Activated naive CD8-positive, alpha-beta T cell treated with anti-CD3 and anti-CD28 coated beads, Interleukin-2, amount 50 U/mL, for 16 hours (primary cell): ENCODE measurements at places on chromosomes 1 and 21.

DNA sequence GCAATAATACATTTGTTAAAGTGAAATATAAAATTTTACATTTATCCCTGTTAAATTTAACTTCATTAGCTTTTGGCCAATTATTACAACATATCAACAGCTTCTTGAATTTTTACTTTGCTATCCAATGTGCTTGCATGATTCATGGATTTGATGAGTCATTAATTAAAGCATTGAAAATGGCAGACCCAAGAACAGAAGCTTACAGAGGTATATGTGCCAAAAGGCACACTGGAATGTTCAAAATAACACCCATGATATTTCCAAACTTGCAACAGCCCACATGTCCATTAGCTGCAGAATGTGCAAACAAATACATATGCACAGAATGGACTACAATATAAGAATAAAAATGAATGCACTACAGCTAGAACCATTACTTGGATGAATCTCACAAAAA lies 76.4 kb upstream of the MAN1A2 start:
- DNase-seq: no peak

- DNase-seq: no peak
These were observed 983 bp downstream of the PADI2 start for GRCh38 chr1:17118268-17118667.

DNA sequence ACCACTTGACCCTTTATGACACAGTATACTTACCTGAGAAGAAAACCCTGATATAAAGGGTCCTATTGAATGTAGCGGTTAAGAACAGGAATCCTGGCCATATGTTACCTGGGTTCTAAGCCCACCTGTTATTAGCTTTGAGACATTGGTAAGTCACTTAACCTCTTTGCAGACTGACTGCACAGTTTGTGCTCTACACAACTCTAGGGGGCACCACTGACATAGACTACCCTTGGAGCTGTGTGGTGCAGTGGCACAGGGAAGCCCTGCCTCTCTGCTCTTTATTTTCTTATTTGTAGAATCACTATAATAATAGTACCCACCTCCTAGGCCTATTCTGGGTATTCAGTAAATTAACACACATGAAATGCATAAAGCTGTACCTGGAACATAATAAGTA lies 165.6 kb downstream of the C1orf94 start:
- DNase-seq: no peak

GRCh38 chr1:149962039-149962647 lies 25.5 kb upstream of the MTMR11 start:
- DNase-seq: no peak

DNA sequence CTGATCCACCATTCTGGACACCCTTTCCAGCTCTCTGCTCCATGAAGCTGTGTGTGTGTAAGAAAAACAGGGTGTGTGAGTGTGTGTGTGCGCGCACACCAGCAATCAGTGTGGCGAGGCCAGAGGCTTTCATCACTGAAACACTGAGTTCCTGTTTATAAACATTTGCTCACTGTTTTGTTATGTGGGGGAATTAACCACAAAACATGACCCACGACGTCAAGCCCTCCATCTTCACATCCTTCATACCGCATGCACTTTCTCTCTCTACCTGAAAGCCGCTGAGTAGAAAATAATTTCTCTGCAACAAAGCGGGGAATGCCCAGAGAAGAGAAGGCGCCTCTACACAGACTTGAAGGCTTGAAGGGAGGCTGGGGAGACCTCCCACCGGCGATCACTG lies 148.9 kb upstream of the IRF2BP2 start:
- DNase-seq: no peak

DNA sequence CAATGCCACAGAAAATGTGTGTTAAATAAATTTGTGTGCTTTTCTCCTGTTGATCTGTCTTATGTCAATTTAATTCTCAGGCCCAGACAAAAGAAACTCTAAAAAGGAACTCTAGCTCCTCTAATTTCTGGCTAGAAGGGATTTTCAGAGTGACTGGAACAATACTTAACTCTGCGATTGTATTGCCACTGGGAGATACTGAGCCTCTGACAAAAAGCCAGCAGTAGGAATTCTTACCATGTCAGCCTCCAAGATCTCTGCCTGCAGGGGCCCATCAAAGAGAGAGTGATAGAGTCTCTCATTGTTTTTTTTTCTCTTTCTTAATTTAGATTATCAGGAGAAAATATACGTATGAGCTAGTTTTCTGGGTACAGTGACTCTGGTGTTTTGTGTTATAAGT lies 1165.7 kb downstream of the BRINP3 start:
- no peak for DNase-seq

DNA sequence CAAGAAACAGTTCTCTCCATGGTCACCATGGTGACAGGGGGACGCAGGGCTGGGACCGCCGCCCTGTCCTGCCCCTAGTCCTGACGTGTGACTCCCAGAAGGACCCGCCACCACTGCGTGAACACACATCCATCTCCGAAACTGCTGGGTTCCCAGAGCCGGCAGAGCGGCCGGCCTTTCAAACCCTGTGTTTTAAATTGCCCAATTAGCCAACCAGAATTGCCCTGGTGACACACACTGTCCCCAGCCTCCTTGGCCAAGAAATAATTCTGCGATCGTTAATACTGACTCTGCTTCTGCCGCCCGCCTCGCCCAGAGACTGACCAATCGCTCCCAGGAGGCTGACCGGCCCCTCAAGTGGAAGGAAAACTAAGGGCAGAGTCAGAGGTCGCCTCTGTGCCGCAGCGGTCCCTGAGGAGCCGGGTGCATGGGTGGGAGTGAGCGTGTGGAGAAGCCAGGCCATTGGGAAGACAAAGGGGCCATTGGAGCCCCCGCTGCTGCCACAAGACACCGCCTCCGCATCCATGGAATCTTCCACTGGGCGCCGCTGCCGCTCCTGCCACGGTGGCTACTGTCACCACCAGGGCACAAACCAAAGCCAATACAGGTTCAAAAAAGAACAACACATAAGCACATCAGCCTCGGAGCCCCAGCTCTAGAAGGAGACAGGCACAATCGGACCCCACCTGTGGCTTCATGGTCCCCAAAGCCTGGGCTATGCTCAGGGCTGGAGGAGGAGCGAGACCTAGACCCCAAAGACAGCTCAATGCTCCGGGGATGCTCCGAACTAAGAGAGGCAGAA lies 273.2 kb downstream of the NPHP4 start:
- no peak for DNase-seq

GRCh38 chr1:226532553-226532952 lies 16.0 kb upstream of the STUM start:
- DNase-seq: no peak

DNA sequence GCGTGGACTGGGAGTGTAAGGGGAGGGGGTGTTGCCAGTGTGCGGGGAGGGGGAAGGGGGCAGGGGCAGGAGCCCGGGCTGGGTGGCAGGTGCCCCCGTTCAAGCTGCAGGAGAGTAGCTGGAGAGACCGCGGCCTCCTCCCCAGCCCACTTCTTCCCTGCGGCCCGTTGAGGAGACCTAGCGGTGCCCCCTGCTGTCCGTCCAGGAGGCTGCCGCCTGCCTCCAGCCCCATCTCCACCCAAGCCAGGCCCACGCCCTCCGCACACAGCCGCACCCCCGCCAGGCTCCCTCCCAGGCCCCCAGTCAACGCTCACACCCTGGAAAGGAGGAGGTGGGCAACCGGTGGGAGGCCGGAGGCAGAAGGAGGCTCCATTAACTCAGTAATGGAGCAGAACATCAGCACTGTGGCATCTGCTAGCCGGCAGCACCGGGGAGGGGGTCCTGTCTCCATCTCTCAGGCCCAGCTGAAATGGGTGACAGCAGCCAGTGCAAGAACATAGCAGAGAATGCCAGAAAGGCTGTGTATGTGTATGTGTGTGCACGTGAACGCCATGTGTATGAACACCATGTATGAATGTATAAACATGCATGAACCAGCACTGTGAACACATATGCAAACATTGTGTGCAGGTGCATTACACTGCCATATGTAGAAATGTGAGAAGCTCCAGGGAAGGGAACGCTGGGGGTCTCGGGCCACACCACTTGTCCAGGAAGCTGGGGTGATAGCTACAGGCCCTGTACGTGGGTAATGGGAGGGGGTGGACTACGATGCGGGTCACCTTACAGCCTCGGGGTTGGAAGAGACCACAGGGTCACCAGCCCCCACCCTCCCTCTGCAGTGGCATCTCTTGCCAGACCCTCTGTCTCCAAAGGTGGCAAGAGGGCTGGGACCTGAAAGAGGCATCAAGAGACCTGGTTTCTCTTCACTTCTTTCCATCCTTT lies 84.6 kb downstream of the SYT2 start:
- DNase-seq: no peak

DNA sequence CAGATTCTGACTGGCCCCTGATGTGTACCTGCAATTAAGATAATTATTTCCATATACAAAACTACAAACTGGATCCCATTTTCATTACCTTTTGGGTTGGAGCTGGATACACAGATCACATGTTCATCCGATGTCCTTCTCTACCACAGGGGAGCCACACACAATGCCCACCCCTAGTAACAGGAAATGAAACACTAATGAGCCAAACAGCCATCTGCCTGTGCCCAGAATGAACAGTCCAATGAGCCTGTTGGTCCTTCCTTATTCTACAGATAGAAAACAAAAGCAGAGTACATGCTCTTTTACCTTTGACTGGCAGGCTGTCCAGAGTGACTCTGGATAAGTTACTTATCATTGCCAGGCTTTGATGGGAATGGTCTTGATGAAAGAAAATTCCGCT lies 68.6 kb downstream of the SIPA1L2 start:
- DNase-seq: no peak

DNA sequence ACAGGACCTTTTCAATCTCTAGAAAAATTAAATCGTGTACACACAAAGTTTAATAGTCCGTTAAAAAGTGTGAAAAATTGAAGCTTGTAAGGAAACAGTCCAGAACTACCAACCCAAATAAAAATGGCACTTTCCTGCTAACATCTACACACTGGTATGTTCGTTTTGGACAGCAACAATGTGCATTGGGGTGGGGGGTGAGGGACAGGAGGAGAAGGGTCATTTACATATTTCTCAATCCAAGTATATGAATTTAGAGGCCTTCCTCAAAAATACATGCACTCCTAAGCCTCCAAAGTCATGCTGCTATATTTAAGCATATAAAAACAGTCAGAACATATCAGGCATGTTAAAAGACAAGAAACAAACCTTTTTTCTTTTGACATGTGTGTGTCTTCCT lies 2.5 kb downstream of the PPP1R15B start:
- no peak for DNase-seq

- no peak for DNase-seq
These were observed 6.5 kb downstream of the RD3 start for GRCh38 chr1:211485480-211485857.

- DNase-seq: no peak
These were observed 1.0 kb upstream of the OR10J4 start for GRCh38 chr1:159430985-159431384.

DNA sequence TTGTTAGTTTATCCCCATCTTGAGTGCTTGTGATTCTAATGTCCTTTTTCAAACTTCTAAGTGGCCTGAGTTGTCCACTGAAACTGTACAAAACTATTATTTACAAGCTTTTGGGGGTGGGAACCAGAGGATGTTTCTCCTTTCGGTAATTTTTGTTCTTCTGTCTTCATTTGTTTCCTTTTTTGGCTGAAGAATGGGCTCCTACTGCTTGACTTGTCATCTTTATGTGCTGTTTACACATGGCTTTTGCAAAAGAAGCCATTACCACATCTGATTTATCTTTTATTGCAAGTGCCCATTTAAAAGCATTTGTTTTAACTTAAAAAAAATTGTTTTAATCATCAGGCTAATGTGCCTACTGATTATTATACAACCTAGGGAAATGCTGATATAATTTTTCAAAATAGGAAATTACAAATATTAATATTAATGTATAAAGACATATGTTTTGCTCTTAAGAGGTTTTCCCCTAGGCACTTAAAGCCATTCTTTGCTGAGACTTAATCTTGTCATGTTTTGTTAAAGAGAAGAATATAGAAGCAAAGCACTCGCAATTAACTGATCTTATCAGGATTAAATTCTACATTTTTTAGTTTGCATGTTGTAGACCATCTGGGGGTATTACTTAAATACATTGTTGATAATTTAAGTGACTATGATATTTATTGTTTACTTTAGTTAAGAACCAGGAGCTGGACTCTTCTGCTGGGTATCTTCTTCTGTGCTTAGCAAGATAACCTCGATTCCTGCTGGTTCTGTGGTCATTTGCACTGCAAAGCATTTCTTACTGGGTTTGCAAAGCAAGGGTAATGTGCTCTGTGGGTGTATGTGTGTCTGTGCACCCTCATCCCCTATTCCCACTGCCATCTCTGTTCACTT lies 40.1 kb downstream of the TMEM200B start:
- no peak for DNase-seq
